Muscle of leg (tissue), 16 donors: ENCODE measurements at places on chromosomes 11 and 22.

DNA sequence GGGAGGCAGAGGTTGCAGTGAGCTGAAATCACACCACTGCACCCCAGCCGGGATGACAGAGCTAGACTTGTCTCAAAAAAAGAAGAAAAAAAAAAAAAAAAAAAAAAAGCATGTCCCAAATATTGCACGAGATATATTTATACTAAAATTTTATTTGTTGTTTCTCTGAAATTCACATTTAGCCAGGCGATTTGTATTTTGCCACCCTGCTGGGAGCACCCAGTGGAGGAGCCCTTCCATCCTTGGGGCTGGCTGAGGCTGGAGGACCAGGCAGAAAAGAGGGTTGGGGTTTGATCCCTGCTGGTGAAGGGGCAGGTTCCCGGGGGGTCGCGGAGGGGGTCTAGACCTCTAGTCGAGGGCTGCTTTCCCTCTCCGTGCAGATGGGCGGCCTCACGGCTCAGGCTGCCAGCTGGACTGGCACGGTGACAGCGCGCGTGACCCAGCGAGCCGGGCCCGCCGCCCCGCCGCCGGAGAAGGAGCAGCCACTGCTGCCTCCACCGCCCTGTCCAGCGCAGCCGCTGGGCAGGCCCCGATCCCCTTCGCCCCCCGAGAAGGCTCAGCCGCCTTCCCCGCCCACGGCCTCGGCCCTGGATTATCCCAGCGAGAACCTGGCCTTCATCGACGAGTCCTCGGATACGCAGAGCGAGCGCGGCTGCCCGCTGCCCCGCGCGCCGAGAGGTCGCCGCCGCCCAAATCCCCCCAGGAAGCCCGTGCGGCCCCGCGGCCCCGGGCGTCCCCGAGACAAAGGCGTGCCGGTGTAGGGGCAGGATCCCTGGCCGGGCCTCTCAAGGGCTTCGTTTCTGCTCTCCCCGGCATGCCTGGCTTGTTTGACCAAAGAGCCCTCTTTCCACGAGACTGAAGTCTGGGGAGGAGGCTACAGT lies 952 bp upstream of the CATSPERZ start:
- DNase-seq = peak; percentile 69

GRCh38 chr11:116446048-116446941 lies 326.5 kb downstream of the BUD13 start:
- DNase-seq = no peak

DNA sequence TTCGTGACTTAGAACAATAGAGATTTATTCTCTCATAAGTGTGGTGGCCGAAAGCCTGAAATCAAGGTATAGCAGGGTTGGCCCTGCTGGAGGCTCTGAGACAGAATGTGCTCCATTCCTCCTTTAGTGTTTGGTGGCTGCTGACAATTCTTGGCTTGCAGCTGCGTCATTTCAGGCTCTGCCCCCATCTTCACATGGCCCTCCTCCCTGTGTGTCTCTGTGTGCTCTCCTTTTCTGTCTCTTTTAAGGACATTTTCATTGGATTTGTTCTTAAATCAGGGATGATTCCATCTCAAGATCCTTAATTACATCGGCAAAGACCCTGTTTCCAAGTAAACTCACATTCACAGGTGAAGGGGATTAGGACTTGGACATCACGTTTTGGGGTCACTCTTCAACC lies 10.2 kb upstream of the APOL6 start:
- peak; percentile 66 for DNase-seq

GRCh38 chr11:130312046-130312445 lies 2.7 kb downstream of the ZBTB44 start:
- no peak for DNase-seq

DNA sequence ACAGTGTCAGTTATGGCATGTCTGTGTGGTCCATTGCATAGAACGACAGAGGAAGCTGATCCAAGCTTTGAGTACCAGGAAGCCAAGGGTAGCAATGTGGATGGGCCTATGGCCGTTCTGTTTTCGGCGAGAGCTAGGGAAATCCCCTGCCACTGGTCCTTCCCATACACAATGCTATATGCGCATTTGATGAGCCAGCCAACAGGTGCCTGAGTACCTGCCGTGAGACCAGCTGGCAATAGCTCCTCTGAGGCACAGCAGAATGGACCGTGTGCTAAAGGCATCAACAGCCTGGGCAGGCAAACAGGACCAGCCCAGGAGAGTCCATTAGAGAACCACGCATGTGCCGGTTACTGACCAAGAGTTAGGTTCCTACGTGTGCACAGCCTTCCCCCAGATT lies 753.0 kb downstream of the NTM start:
- no peak for DNase-seq

GRCh38 chr11:3855808-3856491 lies 486 bp downstream of the STIM1 start:
- DNase-seq = peak; percentile 56

DNA sequence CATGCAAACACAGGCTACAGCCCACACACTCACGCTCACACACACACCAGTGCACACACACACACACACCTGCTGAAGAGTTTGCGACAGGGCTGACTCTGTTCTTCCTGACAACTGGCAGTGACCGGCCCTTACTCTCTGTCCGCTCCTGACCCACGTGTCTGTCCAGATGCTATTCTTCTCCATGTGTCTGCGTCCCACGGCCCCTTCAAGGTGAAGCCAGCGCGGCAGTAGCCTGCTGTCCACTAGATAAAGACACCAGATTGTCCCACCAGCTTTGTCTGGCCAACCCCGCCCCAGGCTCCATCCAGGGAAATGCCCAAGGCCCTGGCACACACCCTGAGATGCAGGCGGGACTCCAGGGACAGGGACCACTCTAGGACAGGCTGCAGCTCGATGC lies 713.9 kb downstream of the BRD1 start:
- no peak for DNase-seq

GRCh38 chr11:74682731-74683278 lies 48.4 kb downstream of the CHRDL2 start:
- DNase-seq = no peak

DNA sequence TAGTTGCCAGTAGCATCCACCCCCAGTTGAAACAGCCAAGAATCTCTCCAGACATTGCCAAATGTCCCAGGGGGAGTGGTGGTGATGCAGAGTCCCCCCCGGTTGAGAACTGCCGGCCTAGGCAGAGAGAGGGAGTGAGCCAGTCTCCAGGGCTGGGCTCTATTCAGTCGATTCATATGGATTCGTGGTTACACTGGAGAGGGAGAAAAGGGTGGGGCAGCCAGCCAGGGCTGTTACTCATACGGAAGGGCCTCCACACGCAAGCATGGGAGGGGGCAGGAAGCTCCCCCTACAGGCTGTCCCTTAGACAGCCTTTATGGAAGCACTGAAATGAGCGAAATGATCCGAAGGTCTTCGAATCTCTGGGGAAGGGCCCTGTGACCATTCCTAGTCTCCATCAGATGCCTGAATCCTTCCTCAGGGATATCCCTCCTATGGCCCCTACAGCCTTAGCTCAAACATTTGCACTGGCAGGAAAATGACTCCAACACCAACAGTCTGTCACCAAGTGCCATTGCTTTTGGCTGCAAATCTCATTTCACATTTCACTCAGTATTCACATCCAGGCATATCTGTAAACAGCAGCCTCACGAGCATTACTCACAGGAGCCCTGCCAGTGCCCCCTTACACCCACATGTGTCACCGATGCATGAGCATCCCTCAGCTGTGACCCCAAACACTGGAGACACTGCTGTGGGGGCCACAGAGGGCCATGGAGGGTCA lies 18.4 kb upstream of the TLCD5 start:
- DNase-seq = peak; percentile 54

GRCh38 chr22:43992331-43992821 lies 31.7 kb upstream of the PARVB start:
- DNase-seq = no peak

DNA sequence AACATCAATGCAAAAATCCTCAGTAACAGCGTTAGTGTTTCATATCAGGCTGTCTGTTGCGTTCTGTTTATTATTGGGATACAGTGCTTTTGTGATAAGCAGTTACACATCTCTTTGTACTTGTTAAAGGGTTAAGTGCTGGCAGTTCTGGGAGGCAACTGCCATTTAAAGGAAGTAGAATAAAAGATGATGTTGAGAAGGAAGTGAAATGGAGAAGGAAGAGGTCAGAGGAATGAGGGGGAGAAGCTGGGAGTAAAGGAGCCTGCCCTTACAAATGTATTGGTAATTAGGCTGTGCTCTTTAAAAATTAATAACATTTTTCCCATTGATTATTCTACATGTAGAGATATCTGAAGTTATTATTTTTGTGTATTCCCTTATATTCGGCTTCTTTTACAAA lies 674.7 kb downstream of the NTM start:
- DNase-seq = no peak

DNA sequence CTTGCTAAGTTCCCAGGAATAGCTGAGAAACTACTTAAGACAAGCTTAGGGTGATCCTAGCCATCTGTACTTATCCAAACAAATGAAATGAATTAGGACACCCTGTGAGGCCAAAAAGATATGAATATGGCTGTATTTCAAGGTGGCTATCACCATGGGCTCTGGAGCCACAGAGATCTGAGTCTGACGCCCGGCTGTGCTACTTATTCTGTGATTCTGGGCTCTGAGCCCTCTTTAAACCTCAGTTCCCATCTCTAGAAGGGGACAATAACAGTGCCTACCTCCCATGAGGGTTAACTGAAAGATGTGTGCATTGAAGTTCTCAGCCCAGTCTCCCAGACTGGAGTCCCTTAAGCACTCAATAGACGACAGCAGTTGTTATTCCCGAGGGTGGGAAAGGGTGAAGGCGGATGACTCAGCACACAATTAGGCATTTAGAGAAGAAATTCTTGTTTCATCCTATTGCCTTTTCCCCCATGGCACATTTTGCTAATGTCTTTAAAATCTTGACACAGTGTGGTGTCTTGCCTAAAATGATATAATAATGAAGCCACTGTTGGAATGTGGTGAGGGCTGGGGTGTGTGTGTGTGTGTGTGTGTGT lies 132.5 kb downstream of the ADAMTS15 start:
- DNase-seq = no peak

DNA sequence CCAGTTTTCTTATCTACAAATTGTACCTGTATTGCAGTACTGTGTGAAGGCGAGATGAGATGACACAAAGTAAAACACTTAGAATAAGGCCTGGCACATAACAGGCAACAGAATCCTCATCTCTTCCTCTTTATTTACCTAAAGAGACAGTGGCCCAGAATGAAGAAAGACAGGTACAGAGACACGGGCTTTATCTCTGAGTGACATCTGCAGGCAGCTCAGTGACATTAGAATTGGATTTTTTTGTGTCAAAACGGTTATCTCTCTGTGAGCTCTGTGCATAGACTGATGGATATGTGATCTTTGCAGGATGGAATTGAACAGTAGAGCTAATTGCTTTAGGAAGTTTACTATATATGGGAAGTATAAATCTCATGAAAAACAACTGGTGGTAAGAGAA lies 36.2 kb upstream of the TRPC6 start:
- DNase-seq = no peak

- DNase-seq = no peak
Observed at GRCh38 chr11:17907046-17907445, 105.8 kb downstream of the SERGEF start.

DNA sequence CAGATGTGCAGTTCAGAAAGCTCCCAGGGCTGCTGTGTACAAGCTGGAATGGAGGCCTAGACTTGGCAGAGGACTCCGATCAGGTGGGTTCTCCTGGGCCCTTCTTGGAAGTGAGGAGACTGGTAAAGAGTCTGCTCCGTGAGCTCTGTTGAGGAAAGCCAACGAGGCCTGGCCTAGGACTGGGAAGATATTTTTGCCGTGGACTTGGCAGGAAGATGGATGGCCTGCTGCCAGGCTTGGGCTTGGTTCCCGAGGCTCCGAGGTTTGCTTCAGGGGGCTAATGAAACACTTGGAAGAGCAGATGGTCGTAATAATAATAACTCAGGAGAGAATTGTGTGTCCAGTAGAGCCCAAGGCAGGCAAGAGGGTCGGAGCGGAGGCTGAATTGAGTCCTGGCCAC lies 3.9 kb downstream of the GALR3 start:
- DNase-seq = peak; percentile 91

GRCh38 chr22:18035751-18036150 lies 11.4 kb upstream of the MICAL3 start:
- no peak for DNase-seq

GRCh38 chr11:123062892-123063825 lies 1.2 kb upstream of the HSPA8 start:
- peak; percentile 78 for DNase-seq

DNA sequence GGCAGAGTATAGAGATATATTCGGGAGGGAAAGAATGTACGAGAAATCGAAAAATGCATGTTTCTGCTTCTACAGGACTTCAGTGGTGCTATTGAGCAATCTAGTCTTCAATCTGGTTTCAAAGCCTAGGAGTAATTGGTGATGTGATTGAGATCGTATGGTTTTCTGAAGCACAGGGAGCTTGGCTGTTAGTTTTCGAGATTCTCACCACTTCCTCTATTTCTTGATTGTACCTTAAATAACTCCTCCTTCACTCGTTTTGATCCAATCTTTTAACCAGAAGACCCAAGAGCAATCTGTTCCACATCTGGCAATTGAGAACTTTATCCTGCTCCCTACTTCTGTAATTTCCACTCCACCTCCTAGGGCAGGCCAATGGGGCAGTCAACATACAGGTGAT lies 518 bp downstream of the CCDC179 start:
- no peak for DNase-seq

DNA sequence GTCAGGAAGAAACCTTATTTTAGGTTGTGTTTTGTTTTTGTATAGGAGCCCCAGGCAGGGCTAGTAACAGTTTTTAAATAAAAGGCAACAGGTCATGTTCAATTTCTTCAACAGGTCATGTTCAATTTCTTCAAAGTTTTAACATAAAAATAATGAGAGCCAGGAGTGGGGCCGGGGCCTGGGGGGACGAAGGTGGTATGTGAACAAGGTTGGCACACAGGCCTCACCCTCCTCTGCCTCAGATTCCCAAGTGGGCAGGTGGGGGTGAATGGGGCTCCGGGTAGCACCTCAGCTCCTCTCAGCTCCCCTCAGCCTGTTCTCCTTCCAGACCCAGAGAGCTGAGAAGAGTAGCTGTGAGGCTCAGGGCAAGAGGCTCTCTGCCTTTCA lies 4.4 kb downstream of the DERL3 start:
- DNase-seq = no peak

GRCh38 chr11:118774032-118774431 lies 16.9 kb downstream of the DDX6 start:
- no peak for DNase-seq

DNA sequence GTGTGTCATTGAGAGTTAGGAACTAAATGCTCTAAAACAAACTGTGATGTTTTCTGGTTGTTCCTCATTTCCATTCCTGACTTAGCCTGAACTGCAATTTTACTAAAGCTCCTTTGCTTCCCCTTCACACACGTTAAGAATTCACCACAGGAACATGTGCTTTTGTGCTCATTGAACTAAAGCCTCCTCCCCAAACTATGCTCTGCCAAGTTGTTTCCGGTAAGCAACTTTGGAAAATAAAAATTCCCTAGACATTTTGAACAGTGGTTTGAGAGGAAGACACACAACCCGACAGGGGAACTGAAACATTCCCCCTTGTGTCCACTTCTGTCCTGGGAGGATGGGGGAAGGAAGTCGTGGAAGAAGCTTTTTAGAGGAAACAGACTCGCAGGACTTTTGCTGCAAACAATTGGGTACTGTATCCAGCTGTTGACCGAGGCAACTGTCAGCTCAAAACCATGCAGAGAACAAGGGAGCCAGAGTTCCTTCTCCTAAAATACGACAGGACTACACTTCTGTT lies 66.9 kb downstream of the GAB2 start:
- peak; percentile 95 for DNase-seq
